NCI-H345 (cell line): ENCODE measurements at places on chromosomes 7 and 10.

GRCh38 chr10:83909001-83909400 is 230.3 kb upstream of the GHITM start:
- peak; percentile 34 for DNase-seq

DNA sequence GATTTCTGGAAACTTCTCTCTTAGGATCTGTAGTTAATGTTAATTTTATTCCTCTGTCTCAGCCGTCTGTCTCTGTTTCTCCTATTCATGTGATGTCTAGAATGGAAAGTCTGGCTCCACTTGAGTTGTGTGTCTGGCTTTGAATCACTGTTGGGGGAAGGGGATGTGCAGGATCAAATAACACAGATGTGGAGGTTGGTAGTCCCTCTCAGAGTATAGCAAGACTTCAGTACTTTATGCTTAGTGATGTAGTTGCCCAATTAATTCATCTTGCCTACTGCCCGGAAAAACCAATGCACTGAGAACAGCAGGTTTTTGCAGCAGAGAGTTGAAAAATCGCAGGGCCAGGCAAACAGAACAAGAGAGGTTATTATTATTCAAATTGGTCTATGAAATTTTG is 79.2 kb downstream of the PHTF2 start:
- no peak for DNase-seq

DNA sequence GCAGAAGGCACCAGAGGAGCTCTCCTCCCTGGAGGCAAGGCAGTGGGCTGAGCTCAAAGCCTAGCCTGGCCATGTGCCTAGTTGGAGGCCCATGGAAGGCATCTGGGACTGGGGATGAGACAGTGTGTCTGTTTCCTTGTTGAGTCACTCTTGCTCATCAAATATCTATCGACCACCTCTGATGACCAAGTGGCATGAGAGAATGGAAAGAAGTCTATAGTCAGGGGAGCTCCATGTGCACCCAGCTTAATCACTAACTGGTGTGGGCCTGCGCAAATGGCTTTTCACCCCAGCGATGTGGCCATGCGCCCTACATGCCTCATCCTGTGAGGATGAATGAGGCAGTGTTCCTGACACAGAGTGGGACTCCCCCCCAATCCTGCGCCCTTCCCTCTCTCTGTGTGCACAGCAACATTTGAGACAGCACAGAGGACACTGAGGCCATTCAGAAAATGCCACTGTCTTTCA is 229.9 kb downstream of the RPS24 start:
- DNase-seq: no peak

GRCh38 chr7:87920578-87920977 is 13.5 kb upstream of the ADAM22 start:
- DNase-seq: no peak
